ENCODE measurements at places on chromosomes 11 and 22.

DNA sequence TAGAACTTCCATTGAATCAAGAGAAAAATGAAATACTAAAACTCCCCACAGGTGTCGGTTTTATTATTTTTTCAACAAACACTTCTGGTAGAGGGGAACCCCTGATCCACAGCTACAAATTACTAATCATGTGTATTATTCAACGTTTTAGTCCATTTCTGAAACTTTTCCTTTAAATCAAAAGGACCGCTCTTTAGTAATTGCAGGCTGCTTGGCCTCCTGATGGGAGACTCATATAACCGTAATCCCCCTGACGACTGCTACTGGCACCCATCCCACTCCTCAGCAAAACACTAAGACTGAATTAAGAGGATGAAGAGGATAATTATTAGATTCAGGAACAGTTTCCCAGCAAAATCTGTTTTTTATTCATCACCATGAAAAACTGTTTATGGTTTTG lies 46.4 kb downstream of the PAX6 start:
- DNase-seq, result no peak

DNA sequence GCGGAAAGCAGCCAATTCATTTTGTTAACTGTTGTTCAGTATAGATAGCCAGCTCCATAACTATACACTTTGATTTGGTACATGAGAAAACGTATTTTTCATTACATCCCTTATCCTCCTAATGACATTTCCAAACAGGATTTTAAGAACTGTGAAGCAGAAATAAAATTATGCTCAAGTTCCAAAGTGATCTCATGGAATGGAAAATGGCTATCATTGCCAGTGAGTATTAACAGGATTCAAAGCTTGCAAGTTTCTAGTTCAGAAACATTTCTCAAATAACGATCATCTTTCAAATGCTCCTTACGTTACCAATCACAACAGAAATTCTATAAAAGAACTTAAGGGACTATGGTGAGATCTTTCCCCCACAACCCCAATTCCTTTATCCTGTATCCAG lies 53.7 kb downstream of the CADM1 start:
- DNase-seq, result no peak

- no peak for DNase-seq
Measured at GRCh38 chr11:31233425-31233824, 136.1 kb downstream of the DCDC1 start.

DNA sequence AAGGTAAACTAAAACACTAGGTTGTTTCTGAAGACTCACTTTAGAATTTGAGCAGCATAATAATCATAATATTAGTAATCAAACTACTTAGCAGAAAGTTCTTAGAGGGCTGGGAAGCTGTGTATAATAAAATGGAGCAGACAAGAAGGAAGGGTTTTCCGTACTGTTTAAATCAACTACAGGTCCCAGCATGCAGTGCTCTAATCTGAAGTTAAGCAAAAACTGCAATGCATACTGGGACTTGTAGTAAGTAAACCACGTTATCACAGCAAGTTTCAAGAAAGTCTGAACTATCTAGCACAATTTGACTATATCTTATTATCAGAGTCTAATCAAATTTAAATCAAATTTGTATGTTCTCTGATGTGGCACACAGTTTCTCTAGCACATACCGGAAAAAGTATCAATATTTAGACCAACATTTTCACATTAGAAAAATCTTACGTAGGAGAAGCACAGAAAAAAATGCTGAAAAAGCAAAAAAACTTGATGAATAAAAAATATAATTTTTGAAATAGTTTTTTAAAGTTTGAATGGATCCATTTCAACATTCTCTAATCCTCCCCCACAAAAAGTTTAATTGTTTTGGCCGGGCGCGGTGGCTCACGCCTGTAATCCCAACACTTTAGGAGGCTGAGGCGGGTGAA lies 8.2 kb downstream of the PHF21A start:
- no peak for DNase-seq

GRCh38 chr11:109236188-109236587 lies 185.8 kb upstream of the C11orf87 start:
- DNase-seq, result no peak

DNA sequence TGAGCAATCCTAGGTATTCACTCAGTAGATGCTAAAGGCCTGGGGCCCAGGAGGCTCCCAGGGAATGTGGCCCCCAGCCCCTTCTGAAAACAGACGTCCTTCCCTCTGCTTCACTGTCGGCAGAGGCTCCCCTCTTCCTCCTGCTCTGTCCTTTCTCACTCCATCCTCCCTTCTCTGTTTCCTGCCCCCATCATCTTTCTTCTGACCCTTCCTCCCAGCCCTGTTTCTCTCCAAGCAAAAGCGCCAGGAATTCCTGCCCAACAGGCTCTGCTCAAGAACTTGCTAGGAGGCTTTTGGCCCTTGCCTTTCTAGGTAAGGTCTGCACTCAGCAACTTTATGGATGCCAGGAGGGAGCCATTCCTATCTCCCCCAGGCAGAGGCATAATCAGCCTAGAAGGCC lies 300.5 kb downstream of the NTM start:
- no peak for DNase-seq

DNA sequence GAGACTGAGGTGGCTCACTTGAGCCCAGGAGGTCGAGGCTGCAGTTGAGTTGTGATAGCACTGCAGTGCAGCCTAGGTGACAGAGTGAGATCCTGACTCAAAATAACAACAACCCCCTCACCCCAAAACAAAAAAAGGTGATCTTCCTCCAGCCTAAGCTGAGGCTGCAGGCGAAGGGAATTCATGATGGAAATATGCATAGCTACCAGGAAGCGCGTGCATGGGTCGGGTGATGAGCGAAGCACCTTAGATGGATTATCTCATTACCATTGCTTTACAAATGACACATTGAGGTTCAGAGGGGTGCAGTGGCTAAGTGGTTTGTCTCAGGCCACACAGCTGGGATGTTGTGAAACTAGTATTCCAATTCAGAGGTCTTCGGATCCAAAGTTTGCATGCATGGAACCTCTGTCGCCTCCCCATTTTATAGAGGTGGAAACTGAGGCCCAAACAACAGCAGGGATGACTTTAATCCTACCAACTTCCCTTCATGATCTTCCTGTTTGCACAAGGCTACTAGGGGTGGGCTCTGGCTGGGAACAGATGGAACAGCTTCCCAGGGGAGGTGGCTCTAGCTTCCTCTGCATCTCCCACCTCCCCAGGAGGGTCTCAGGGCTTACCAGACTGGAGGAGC lies 4.6 kb downstream of the SLC29A2 start:
- no peak for DNase-seq

DNA sequence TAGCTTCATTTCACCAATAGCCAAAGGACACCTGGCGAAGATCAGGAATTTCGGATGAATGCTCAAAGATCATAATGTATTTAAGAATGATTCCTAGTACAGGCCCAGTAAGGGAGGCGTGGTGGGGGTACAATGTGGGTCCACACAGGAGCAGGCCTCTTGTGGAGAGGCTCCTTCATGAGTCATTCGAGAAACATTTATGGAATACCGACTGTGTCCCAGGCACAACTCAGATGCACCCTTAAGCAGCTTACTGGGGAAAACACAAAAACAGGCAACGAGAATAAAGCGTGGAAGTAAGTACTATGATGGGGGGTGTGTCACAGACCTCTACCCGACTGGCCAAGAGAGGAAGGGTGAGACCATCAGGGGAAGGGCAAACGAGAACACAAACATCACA lies 44.5 kb downstream of the SMCO4 start:
- no peak for DNase-seq
